Stimulated activated memory B cell treated with anti-CD40 and anti-IgM and Interleukin-4, amounts not matched to agents 10 μg/mL and 1 μg/mL and 100 μg/mL, for 72 hours (primary cell): ENCODE measurements at places on chromosomes 6 and 20.

DNA sequence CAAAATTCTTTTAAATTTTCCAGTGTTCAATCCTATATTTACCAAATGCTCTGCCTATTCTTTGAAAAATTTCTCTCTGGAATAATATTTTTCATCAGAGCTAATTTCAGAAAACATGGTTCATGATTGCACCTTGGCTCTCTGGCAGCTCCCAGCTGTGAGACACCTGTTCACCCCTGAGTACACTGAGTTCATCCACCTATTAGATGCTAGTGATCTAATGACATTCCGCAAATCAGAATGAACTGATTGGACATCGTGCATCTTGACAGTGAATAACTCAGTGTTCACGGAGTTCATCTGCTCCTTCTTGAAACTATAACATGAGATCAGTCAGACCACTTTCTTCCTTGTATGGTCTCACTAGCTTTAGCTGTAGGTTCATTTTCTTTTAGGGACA is 3.9 kb upstream of the SHPRH start:
- H3K27me3 ChIP-seq, result no peaks in the 10 kb centered on the region
- no peak overlapping the region for H3K27ac ChIP-seq
- no peak for ATAC-seq
- peaks cover 24% of the 10 kb centered on the region for H3K4me1 ChIP-seq

GRCh38 chr20:47348539-47349142 is 7.9 kb downstream of the ZMYND8 start:
- peaks cover 37% of the 10 kb centered on the region for H3K36me3 ChIP-seq
- ATAC-seq, result peak; percentile 25
- H3K27ac ChIP-seq, result no peak overlapping the region
- peaks cover 17% of the 10 kb centered on the region for H3K4me1 ChIP-seq
- no peak overlapping the region for H3K4me3 ChIP-seq
- no peaks in the 10 kb centered on the region for H3K27me3 ChIP-seq

DNA sequence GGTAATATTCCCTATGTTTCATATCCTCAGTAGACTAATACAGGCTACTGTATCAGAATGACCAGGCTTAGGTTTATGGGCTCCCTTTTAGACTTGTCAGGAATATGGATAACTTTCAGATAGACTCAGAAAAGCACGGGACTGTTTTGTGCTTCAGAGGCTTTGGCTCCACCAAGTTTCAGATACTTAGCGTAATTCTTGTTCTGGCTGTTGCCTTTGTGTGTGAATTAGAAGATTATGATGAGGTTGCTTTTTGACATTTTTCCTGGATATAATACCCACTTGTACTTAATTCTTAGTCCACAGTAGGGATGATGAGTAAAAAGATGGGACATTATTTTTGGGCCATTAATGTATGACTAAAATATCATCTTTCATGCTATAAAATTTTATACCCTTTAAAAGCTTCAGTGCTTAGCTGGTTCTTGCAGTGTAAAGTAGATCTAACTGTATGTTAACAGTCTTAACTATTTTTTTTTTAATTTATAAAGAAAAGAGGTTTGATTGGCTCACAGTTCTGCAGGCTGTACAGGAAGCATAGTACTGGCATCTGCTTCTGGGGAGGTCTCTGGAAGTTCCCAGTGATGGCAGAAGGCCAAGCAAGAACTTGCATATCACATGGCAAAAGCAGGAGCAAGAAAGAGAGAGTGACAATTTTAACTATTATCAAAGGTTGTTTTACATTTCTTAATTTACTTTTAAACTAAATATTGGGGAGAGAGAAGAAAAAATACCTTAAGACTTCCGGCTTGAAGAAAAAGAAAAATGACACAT is 120.7 kb downstream of the ZFAND3 start:
- ATAC-seq, result no peak
- peaks cover 14% of the 10 kb centered on the region for H3K36me3 ChIP-seq
- no peak overlapping the region for H3K27ac ChIP-seq
- no peaks in the 10 kb centered on the region for H3K27me3 ChIP-seq
- peaks cover 40% of the 10 kb centered on the region for H3K4me1 ChIP-seq

GRCh38 chr6:64170316-64170715 is 534.7 kb downstream of the PHF3 start:
- no peaks in the 10 kb centered on the region for H3K36me3 ChIP-seq
- H3K4me1 ChIP-seq, result no peaks in the 10 kb centered on the region
- no peak overlapping the region for H3K4me3 ChIP-seq

GRCh38 chr20:31770243-31770642 is 31.2 kb downstream of the TPX2 start:
- no peak for ATAC-seq
- no peaks in the 10 kb centered on the region for H3K4me1 ChIP-seq

- H3K27me3 ChIP-seq, result peaks cover 43% of the 10 kb centered on the region
- no peak overlapping the region for H3K27ac ChIP-seq
- H3K4me1 ChIP-seq, result no peaks in the 10 kb centered on the region
- H3K4me3 ChIP-seq, result no peak overlapping the region
- H3K36me3 ChIP-seq, result no peaks in the 10 kb centered on the region
These were observed 91.9 kb upstream of the EYA2 start for GRCh38 chr20:46802722-46803121.

DNA sequence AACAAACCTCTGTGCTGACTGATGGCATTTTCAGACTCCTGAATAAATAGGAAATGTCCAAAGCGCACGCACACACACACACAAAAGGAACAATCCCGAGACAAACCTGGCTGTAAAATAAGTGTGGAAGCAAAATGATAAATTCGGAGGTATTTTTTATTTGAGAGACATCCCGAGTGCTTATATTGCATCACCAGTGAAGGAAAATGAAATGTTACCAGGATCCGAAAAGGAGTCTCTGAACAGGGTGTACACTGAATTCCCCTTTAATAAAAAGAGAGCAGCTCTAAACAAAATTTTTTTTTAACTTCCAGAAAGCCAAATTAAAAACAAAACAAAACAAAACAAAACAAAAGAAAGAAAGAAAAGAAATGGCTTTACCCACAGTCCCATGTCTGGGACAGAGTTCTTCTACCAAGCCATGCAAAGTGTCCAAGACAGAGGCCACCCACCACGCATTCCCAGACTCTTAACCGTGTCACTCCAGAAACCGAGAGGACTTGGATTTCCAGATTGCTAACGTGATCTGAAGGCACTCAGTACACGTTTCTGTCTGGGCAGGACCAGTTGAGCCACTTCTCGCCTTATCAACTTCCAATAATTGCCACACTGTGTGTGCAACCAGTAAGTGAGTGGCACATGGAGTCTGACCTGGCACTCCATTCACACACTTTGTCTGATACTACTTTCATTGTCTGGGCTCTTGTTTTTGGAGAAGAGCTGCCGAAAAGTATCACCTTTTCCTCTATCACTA is 817 bp downstream of the ME1 start:
- H3K27me3 ChIP-seq, result peaks cover 22% of the 10 kb centered on the region
- no peak overlapping the region for H3K27ac ChIP-seq
- H3K36me3 ChIP-seq, result no peaks in the 10 kb centered on the region

DNA sequence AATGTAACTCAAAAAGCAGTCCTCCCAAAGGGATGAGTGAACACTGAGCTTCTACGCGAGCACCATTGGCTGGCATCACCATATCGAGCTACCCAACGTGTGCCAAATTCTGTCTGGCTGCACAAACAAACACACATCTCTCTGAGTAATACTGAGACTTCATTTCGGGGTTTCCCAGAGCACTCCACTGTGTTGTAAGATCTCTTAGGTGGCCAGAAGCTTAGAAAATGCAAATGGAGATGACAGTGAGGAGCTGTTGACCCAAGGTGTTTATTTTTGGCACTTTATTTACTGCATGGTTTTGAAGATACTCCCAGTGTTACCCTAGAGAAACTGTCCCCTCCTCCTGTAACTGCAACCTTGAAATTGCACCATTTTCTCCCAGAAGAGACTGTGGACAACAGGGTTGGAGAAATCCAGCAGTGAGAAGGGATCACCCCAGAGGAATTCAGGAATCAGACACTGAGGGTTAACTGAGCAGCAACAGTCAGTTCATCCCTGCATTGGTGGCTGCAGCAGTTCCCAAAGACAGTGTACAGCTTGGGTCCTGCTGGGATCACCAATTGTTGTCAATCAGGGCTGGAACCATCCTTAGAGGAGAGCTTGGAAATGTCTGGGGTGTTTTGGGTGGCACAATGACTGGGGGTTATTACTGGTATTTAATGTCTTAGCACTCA is 1.0 kb upstream of the RIPOR2 start:
- H3K36me3 ChIP-seq, result peaks cover 18% of the 10 kb centered on the region
- peak overlapping the region; percentile 100 for H3K4me3 ChIP-seq
- H3K27ac ChIP-seq, result peak overlapping the region; percentile 81
- peak; percentile 88 for ATAC-seq
- no peaks in the 10 kb centered on the region for H3K27me3 ChIP-seq

GRCh38 chr6:168206661-168207274 is 112.8 kb downstream of the DACT2 start:
- no peaks in the 10 kb centered on the region for H3K4me1 ChIP-seq
- H3K36me3 ChIP-seq, result no peaks in the 10 kb centered on the region
- ATAC-seq, result no peak
- no peak overlapping the region for H3K27ac ChIP-seq
- no peaks in the 10 kb centered on the region for H3K27me3 ChIP-seq
